AG04449 (cell line): ENCODE measurements at places on chromosomes 6 and 20.

GRCh38 chr6:80209430-80209829 is 103.0 kb downstream of the BCKDHB start:
- no peak for DNase-seq

DNA sequence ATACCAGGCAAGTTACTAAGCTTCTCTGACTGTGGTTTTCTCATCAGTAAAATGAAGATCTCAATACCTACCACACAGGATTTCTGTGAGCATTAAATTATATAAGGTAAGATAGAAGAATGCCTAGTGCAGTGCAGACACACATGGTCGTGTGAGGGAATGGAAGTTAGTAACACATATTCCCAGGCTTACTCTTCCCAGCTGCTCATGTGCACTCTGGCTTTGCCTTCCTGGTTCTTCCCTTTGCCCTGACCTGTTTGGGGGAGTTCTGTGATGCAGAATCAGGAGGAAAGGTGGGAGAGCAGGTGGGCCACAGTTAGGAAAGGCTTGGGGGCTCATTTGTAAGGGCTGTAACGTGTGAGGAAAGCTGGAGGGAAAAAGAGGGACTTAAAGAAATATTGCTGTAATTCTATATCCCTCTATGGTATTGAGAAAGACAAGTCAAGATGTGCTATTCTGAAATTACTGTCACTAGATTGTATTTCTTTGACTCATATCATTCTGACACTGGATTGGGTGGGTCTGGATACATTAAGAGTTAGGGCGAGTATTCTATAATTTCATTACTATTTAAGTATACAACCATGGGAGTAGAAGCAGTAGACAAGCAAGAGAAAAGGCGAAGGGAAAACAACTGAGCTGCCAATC is 47.7 kb downstream of the FYN start:
- DNase-seq: no peak

DNA sequence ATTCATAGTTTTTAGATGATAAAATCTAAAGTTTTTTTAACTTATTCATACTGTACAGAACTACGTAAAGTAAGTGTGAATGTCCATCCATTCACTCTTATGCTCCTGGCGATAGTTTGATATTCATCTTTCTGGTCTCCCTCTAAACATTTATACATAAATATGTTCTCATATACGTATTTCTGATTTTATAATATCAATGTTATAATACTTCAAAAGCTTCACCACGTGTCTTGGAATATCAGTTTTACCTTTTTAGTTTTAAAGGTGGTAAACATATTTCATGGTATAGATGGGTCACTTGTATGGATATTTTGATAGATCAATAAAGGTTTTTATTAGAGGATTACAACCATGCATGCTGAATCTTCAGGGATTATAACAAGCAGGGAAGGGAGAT is 10.3 kb upstream of the RHAG start:
- DNase-seq: no peak

DNA sequence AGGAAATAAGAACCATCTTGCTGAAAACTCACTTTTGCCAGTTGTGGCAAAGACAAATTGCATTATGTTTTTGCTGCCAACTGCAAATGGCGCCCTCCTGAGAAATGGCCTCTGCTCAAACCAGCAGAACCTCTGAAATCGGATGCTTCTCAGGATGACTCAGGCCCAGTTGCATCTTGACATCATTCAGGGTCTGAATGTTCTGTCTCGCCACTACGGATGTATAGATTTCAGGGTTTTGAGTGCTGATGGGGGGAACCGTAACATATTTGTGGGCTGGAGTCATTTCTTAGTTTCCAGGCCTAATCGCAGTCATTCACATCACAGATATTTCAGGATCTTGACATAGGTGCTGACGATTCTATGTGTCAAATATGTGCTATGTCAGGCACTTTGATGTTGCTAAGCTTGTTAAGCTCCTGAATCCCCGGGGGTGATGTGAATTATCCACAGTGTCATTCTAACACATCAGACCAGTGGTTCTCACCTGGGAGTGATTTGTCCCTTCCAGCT is 207.1 kb downstream of the NFATC2 start:
- peak; percentile 100 for DNase-seq

GRCh38 chr6:142705054-142705453 is 239.9 kb downstream of the HIVEP2 start:
- no peak for DNase-seq

DNA sequence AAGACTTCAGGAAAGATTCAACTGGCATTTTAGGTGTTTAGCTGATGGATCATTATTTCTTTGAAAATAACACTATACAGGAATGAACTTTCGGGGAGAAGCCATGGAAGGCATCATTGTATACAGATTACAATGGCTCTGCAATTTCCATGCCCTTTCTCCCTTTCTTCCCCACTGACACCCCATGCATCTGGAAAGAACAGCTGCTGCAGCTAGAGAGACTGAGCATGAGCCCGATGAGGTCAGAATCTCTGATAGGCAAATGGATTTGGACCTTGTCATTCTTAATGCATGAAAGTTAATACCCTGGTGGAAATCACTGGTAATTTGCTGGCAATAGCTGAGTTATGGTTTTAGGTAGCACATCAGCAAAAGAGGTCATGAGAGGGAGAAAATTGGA is 54.8 kb downstream of the BTBD3 start:
- no peak for DNase-seq

- DNase-seq: no peak
Observed at GRCh38 chr6:125018136-125018535, 55.9 kb downstream of the RNF217 start.

DNA sequence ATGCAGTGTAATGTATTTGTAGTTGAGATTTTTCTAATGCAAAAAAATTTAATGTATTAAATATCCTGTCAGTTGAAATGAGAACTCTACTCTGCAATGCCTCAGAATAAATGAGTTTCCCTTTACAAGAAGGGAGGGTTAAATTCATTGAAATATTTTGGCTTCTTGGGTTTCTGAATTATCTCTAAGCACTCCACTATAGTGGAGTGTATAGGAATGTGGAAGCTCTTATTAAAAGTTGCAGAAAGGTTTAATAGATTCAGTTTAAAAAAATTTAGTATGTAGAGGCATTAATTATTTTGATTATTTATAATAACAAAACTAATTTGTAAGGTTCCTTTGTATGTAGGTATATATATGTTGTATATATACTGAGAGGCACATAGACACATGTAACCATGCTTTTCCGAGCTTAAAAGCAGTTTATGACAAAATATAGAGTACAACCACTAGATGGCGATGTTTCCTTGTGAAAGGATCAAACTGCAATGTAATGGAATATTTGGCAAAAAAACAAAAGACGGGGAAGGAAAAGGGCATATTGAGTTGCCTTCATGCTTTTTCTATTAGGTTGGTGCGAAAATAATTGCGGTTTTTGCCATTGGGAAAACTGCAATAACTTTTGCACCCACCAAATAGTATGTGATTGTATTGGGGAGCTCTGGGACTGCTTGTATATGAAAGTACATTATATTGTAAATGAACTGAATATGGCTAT is 144.2 kb downstream of the MYO6 start:
- peak; percentile 28 for DNase-seq

- DNase-seq: no peak
Observed at GRCh38 chr6:133637436-133637835, 251.5 kb upstream of the TCF21 start.

DNA sequence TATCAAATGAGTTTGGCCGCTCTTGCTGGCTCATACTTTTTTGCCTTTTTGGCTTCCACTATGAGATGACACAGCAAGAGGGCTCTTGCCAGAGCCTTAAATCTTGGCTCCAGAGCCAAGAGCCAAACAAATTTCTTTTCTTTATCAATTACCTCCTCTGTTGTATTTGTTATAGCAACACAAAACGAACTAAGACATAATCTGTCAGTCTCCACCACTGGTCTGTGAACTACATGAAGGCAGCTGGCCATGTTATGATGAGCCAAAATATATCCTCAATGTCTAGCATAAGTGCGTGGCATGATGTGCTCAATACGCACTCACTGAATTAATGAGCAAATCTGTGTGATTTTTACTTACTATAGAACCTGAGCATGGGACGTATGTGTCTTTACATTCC is 220.0 kb upstream of the ZNF217 start:
- DNase-seq: no peak

DNA sequence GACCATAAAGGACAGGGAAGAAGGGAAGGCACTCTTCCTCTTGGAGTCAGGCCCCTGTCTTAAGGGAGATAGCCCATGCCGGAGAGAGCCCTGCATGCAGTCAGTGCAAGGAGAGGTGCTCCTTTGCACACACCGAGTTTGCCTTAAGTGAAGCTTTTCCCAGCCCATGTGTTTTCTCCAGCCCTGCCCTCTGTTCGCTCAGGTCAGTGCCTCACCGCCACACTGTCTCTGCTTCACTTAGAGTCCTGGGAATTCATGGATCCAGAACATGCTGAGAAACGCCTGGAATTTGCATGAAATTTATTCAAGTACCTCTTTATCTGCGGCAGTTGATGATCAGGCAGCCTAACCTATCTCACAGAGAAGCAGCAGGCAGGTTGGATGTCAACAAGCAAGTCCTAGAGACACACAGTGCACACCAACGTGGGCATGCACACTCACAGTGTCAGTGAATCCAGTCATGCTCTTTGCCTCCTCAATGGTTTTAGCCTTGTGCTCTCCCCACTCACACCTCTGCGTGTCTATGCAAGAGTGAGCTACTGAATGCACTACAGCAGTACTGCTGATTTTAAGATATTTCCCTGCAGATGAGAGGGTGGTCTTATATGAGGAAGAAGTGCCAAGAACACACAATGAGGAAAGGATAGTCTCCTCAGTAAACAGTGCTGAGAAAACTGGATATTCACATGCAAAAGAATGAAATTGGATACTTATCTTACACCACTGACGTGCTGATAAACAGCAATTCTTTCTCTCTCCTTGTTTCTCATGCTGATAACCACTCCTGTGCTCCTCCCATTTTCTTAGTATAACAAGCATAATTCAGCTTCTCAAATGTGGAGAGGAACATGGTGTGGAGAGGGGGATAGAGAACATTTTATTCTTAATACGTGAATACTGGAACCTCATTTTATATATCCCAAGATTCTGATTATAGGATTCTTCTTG is 295.1 kb upstream of the CDYL start:
- no peak for DNase-seq

- no peak for DNase-seq
Observed at GRCh38 chr6:50905297-50905696, 86.6 kb downstream of the TFAP2B start.

DNA sequence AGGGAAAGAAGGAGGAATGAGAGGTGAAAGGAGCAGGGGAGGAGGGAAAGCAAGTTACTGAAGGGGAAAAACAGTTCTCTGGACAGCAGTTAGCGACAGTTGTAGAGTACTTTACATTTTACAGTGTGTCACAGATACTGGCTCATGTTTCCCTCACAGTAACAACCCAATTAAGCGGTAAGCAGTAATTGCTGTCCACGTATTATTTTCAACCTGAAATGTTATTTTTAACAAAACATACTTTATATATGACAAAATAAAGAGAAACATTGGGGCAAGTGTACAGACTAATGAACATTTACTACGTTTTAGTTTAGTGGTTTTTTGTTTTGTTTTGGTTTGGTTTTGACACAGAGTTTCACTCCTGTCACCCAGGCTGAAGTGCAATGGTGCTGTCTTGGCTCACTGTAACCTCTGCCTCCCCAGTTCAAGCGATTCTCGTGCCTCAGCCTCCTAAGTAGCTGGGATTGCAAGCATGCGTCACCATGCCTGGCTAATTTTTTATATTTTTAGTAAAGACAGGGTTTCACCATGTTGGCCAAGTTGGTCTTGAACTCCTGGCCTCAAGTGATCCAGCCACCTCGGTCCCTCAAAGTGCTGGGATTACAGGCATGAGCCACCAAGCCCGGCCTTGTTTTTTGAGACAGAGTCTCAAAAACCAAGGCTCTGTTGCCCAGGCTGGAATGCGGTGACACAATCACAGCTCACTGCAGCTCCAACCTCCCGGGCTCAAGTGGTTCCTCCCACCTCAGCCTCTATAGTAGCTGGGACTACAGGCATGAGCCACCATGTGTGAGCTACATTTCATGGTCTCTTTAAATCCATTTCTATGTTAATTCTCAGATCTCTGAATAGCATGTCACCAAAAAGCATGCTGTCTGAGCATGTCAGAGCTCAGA is 22.6 kb upstream of the BTN3A2 start:
- no peak for DNase-seq

GRCh38 chr20:35563834-35564233 is 22.0 kb downstream of the ERGIC3 start:
- no peak for DNase-seq

DNA sequence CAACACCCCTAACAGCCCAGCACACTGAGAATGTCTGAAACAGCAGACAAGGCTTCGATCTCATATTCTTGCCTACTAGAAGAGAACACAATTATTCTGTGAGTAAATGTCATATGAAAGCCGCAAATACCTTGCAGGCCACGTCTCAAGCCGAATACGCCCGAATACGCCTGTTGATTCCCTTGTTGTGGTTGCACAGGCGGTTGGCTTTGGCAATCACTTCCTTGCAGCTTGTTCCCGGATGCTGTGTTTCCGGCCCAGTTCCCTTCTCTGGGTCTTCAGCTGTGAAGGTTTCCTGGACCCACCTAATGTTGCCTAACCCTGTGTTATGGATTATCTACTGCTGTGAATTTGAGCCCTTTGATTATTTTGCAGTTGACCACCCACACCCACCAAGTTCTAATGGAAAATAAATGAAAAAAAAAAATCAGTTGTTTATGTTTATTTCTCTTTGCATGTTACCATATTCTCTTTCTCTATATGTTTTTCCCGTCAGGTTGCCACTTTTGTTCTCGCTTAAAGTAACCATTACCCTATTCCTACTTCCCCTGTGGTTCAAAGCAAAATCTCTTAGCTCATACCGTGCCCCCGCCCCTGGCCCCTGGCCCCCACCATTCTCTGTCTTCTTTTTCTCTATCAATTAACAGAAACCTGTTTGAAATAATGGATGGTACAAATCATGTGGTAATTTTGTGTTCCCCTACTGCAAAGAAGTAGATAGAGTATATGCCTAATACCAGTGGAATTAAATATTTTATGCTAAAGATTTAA is 172.4 kb downstream of the ADGB start:
- DNase-seq: no peak

GRCh38 chr20:15319439-15319838 is 982.0 kb upstream of the FLRT3 start:
- DNase-seq: no peak

DNA sequence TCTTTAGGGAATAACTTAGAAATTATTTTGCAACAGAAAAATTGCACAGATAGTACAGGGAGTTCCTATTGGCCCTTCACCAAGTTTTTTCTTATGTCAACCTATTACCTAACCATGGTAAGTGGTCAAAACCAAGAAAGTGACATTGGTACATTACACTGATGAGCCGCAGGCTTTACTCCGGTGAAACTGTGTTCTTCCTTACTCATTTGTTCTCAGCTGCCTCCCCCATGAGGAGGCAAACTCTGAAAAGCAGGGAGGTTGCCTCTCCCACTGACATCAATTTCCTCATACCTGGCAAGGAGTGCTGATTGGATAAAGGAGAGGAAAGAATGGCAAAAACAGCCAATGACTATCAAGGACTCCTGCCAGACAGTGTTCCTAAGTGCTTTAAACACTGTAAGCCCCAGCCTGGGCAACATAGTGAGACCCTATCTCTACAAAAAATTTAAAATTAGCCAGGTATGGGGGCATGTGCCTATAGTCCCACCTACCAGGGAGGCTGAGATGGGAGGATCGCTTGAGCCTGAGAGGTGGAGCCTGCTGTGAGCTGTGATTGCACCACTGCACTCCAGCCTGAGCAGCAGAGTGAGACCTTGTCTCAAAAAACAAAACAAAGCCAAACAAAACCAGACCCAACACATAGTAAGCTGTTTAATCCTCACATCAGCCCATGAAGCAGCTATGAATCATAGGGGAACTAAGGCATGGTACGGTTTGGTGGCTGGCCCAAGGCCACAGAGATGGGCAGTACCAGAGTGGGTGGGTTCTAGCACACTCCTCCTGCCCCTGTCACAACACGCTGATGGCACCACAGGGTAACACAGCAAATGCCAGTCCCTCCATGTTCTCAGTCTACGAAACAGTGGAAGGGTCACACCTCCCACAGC is 24.7 kb downstream of the C20orf203 start:
- no peak for DNase-seq
